ENCODE measurements at places on chromosomes 1 and 21.

DNA sequence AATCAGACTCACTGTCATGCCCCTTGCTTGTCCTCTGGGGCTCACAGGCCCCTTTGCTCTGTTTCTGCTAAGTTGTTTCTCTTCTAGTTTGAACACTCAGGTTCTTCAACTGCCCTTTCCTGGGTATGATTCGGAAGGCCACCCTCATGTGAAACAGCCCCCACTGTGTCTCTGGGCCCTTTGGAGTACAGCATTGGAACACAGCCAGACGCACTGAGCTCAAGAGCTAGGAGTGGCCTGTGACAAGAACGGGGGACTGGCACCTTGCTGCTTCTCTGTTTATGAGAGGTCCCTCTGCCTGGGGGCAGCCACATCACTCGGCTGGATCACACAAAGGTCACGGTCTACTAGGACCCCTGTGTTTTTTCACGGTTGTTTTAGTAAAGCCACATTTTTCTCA, 114.4 kb upstream of the ZC3H12A start:
- DNase-seq: no peak

DNA sequence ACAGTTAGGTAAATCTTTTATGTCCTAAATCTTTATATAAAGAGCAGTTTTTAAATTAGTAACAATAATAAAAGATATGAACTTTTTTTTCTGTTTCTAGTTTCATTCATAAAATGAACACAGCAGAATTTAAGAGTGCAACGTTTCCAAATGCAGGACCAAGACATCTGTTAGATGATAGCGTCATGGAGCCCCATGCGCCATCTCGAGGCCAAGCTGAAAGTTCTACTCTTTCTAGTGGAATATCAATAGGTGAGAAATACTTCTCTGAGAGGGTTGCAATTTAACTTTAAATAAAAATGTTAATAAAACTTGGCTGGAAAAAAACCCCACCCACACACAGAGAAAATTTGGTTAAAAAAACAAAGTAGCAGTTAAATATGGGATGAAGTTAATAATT, 15.0 kb upstream of the ANGPTL1 start:
- no peak for DNase-seq

DNA sequence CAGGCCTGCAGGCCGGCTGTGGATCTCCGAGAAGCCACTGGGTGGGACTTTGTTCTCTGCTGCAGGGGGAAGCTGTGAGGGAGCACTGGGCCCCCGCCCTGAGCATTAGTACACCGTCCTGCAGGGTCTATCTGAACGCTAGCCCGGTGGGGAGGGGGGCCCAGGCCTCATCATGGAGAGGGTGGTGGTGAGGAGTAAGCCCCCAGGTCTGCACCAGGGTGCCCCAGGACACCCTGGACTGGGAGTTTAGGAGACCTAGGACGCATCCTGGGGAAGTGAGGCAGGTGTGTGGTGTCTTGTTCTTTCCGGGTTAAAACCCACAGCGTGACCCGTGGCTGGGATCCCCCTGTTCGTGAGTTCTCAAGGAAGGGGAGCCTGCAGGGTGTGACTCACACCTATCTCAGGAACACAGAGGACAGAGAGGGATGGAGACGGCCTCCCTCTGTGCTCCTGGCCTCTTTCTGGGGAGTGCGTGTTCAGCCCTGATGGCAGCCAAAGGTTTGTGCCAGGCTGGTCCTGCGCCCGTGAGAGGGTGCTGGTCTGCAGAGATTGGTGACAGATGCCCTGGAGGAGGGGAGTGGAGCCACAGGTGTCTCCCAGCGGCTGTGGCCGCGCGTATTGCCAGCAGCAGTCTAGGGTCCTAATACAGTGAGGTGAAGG, 44.8 kb downstream of the AGPAT3 start:
- no peak for DNase-seq

GRCh38 chr1:72197786-72198185, 84.6 kb downstream of the NEGR1 start:
- no peak for DNase-seq

DNA sequence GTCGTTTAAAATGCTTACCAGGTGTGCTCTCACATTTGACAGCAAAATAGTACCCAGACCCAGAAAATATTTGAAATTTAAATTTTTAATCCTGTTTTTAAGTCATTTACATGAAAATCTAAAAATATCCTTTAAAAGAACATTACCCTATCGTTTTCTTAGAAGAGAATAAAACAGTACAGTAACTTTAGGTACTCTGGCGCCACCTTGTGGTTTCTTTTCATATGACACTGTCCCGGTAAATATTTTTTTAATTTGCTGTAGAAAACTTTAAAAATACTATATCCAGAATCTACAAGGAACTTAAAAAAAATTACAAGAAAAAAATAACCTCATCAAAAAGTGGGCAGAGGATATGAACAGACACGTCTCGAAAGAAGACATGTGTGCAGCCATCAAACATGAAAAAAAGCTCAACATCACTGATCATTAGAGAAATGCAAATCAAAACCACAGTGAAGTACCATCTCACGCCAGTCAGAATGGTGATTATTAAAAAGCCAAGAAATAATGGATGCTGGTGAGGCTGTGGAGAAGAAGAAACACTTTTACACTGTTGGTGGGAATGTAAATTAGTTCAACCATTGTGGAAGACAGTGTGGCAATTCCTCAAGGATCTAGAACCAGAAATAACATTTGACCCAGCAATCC, 129.2 kb downstream of the RGS21 start:
- peak; percentile 31 for DNase-seq
